ENCODE measurements at places on chromosomes 6 and 20.
A peak's percentile ranks its signal among the peaks of the same experiment; 100 is the strongest.

GRCh38 chr6:31586008-31586407, at the start of gene LST1:
LST1 (plus strand) TSS chr6:31586277; CDS start chr6:31587300, 1,023 bp downstream.
- DNase-seq, result no peak

GRCh38 chr6:72822023-72822422, 200.2 kb downstream of the KCNQ5 start:
- DNase-seq, result no peak

DNA sequence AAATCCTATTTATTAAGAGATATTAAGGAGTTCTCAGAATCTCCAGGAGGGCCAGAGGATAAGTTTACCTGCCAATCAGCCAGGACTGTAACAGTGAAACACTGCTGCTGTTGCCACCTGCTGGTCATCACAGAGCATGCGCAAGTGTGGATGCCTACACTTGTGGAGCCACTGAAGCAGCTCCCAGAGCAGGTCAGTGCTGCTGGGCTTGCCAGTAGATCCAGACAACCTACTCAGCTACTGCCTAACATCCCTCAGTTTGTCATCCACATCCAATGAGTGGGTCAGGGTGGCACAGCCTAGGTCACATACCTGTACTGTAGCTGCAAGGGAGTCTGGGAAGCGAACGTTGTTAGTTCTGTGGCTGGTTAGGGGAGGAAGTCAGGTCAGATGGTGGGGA, 18.3 kb upstream of the NHSL1 start:
- DNase-seq, result peak; percentile 79

GRCh38 chr6:41651962-41652657, 13.8 kb downstream of the MDFI start:
- DNase-seq, result no peak

DNA sequence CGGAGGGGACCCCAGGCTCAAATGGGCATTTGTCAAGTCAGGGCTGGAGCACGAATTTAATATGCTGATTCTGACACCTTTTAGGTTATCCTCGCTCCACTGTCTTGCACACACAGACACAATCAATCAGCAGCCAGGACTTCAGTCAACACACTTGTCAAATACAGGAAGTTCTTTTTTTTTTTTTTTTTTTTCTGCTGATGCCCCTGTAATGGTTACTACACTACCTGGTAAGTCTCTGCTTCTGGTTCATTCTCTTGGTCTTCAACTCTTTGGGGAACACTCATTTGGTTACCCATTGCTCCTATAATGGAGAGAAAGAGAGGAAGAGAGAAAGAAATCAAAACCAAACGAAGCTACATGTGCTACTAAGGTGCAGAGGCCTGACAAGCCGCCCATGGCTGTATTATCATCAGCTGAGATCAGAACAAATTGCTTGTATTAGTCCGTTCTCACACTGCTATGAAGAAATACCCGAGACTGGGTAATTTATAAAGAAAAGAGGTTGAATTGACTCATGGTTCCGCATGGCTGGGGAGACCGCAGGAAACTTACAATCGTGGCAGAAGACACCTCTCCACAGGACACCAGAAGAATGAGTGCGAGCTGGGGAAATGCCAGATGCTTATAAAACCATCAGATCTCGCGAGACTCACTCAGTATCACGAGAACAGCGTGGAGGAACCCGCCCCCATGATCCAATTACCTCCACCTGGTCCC, 11.8 kb downstream of the BCAS1 start:
- DNase-seq, result no peak

- DNase-seq, result no peak
Measured at GRCh38 chr6:110823146-110823545, 7.9 kb upstream of the CDK19 start.

- no peak for DNase-seq
Measured at GRCh38 chr20:55515832-55516231, 489.5 kb downstream of the CBLN4 start.

All from small intestine (tissue), 16 donors.